ENCODE measurements at places on chromosomes 1 and 21.

- no peak for DNase-seq
Observed at GRCh38 chr1:184152974-184153373, 101.4 kb downstream of the TSEN15 start.

- no peak for DNase-seq
Observed at GRCh38 chr1:210633636-210634035, 304.9 kb downstream of the HHAT start.

GRCh38 chr1:70360321-70360720 lies 5.8 kb upstream of the ANKRD13C start:
- DNase-seq = no peak

DNA sequence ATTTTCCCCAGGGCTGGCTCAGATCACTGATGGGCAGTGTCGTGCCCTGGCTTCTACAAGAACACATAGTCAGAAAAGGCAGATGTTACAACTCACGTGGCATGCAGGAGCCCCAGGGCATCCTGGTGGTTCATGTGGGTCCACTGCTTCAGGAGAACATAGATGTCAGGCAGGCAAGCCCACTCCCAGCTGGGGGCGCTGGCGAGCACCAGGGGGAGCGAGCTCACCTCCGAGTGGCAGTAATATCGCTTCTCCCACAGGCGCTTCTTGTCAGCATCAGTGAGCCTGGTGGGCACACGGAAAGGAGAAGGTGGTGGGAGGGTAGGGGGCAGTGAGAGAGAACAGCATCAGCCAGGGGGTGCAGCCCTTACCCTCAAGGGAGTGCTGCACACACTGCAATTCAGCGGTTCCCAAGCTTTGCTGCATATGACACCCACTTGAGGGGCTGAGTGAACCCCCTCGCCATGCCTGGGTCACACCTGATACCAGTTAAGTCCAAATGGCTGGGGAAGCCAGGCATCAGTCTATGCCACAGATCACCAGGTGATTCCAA lies 34.3 kb upstream of the PPP1R15B start:
- DNase-seq = peak; percentile 23

DNA sequence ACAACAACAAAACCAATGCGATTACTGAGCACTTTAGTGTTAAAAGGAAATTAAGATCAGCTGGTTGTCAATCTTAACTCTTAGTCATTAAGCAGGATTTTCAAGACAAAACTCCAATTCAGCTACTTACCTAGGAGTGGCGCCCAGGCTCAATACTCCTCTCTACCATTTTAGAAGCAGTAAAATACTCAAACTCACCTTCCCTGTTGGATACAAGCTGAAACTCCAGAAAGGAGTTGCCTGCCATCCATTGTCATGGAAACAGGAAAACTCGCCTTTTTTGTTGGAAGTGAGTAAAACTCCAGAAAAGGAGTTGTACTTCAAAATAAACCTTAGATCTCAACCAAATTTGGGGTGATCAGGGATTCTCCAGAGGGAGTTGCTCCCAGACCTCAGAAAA lies 127.0 kb upstream of the F3 start:
- DNase-seq = no peak

DNA sequence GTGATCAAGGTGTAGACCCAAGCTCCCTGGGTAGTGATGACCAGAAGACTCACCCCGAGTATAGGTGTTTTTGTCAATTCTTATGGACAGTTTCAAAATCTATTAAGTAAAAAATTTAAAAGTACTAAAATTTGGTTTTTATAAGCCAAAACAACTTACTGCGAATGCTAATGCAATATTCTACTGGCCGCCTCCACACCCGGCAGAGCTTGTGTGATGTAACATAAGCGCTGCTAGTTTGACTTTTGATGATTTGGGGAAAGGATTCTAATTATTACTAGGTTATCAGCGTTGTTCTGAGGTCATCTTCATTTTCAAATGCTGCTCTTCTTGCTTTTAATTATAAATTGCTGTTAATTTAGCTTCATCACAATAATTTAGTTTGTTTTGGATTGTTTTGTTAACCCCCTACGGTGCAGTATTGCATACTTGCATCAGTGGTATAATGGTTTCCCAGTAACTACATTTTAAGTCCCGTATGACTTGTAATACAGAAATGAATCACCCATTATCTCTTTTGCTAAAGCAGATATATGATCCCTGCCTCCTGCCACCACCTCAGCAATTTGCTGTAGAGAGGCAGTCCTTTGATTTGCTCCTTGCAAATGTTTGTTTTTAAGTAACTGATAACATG lies 178.0 kb downstream of the SDCCAG8 start:
- DNase-seq = no peak

- no peak for DNase-seq
Observed at GRCh38 chr1:227033880-227034279, 93.8 kb downstream of the COQ8A start.

DNA sequence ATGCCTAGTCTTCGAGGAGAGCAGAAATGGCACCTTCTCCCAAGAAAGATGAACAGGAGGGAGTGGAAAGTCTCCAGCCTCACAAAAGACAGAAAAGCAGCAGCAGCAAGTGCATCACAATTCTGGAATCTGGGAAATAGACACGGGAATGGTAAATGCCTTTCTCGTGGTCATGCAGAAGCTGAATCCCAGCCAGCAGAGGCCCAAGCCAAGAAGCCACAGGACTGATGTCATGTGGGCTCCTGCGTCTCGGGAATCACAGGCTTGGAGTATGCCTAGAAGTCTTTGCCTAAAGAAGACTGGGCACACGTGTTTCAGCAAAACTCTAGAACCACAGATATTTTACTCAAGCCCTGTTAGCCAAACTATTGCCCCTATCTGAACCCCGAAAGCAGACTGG lies 260.3 kb upstream of the PLD5 start:
- no peak for DNase-seq

DNA sequence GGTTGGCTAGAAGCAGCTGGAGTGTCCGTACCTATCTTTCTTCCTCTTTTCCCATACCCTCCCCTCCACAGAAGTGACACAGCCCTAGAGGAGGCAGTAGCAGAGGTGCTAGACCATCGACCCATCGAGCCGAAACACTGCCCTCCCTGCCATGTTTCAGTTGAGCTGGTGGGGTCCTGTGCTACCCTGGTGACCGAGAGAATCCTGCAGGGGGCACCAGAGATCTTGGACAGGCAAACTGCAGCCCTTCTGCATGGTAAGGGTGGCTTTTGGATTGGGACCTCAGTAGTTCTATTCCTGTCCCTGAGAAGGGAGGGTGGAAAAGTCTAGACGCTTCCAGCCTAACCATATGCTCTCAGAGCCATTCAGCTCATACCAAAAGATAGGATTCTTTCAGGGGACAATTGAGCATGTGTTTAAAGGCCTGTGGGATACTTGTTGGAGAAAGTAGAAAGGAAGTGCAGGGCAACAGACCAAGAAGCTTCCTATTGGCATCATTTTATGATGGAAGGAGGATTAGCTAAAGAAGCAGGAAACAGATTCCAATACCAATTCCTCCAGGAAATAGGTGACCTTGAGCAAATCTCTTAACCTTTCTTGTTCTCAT lies 11.7 kb upstream of the BNIPL start:
- peak; percentile 86 for DNase-seq

DNA sequence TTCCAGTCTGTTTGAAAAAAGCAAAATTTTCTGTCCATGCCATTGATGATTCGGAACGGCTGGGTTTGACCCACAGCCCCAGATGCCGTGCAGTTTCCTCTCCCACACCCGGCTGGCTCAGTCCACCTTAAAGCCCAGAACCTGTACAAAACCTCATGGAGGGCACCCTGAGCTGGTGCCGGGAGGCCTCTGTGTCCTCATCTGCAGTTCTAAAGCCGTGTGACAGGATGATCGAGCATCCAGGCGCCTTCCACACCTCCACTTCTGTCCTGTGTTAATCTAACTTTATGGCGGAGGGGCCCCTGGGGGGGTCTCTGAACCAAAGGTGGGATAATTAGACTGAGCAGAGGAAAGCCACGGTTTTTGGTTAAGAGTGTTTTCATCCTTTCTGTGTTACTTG lies 49.6 kb downstream of the SLC37A1 start:
- DNase-seq = no peak

DNA sequence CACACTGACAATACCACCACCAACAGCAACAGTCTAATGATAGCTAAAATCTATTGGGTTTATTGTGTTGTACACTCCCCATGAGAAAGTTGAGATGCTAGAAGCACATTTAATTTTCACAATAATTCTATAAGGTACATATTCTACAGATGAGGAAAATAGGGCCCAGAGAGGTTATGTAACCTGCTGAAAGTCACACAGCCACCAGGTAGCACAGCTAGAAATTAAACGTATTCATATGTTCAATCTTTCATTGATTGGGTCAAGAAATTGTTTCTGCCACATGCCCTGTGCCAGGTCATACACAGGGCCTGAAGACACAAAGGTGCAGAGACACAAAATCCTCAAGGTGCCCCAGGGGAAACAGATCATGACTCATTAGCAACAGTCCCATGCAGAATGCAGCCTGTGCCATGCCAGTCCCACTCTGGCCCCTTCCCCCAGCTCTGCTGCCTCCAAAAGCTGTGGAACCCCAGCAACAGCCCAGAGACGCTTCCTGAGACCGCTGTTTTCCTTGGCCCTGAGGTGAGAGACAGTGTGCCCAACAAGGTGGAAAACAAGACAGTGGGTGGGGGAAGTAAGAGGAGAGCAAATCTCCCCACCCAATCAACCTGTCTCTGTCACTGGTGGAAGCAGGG lies 32.1 kb downstream of the GJA4 start:
- DNase-seq = no peak

DNA sequence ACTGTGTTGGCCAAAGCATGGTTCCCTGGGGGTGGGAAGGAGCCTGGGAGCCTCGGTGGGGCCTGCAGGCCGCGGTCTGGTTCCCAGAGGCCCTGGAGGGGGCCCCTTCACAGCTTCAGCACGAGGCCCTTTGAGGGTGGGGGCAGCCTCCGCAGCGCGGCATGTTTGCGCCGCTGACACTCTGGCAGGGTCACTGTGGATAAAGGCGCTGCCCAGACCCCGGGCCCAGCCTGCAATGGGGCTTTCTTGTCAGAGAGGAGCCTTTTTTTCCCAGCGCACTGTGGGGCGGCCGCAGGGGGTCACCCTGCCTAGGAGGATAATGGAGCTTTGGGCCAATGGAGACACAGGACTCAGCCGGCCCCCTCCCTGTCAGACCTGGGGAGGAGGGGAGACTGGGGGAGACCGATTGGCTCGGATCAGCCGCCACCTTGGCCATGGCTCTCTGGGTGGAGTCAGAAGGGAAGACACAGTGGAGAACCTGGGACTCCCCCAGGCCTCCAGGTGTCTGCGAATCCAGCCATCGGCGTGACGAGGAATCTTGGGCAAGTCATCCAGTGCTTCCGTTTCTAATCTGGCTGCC lies 26.0 kb downstream of the EPHB2 start:
- DNase-seq = no peak

- DNase-seq = no peak
Observed at GRCh38 chr1:106651028-106651762, 405.3 kb upstream of the PRMT6 start.

- DNase-seq = no peak
Observed at GRCh38 chr1:119686661-119687060, 25.1 kb upstream of the PHGDH start.

DNA sequence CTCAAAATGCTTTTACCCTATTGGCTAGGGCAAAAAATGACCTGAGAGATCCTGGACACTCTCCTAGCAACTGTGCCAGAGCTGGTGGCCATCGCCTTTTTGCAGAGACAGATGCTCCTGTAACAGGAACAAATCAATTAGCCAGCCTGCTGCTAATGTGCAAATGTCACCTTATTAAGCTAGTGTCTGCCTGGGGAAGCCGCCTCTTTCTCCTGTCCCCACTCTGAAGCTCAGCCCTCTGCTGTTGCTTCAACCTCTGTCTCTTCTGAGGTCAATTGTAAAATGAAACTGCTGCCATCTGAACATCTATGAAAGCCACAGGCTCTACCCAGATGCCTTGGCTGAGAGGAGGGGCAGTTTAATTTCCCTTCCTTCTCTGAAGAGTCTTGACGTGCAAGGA lies 85.5 kb upstream of the CACNA1E start:
- DNase-seq = peak; percentile 34
